ENCODE measurements at places on chromosomes 11 and 22.

DNA sequence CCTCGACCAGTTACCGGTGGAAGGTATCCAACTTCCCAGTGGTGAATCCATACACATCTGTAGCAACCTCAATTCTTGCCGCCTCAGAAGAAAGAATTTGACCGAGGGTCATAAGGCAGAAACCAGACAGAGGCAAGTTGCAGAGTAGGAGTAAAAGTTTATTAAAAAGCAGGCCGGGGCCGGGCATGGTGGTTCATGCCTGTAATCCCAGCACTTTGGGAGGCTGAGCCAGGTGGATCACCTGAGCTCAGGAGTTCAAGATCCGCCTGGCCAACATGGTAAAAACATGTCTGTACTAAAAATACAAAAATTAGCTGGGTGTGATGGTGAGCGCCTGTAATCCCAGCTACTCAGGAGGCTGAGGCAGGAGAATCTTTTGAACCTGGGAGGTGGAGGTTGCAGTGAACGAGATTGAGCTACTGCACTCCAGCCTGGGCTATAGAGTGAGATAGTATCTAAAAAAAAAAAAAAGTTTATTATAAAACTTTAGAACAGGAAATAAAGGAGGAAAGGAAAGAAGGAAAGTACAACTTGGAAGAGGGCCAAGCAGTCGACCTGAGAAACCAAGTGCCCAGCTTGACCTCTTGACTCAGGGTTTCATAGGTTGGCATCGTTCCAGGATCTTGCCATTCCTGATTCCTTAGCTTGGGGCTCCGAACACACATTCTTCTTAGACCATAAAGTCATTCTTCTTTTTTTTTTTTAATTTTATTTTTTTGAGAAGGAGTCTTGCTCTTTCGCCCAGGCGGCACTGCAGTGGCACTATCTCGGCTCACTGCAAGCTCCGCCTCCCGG lies 27.8 kb downstream of the RGL4 start:
- no peak for DNase-seq

- no peak for DNase-seq
Observed at GRCh38 chr11:109388982-109389381, 33.0 kb upstream of the C11orf87 start.

- DNase-seq, result no peak
Observed at GRCh38 chr22:31272522-31273446, 19.5 kb downstream of the PIK3IP1 start.

DNA sequence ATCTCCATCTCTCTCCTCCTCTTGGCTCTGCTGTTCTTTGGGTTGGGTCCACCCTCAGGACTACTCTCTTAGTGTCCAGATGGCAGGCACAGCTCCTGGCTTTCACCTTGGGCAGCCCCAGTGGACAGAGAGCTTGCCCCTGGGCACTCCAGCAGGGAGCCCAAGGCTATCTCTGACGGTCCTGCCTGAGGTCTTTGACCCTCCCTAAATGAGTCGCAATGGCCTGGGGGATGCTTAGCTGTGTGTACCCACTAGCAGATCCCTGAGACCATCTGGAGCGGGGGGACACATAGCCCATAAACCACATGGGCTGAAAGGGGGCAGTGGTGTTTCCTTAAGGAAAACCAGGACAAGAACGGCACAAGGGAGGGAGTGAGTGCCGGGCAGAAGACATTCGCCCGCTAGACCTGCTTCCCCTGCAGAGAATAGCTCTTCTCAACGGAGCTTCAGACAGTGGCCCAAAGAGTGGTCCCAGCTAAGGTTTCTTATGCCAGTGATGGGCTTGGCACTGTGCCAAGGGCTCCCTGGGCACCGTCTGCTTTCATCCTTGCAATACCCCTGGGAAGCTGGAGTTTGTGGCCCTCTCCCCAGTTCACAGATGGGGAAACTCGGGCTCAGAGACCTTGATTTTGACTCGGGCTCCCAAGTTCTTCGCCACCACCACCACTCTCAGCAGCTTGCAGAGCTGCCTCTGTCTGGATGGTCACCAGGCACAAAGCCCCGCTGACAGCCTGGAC lies 53.9 kb upstream of the ANO1 start:
- no peak for DNase-seq

DNA sequence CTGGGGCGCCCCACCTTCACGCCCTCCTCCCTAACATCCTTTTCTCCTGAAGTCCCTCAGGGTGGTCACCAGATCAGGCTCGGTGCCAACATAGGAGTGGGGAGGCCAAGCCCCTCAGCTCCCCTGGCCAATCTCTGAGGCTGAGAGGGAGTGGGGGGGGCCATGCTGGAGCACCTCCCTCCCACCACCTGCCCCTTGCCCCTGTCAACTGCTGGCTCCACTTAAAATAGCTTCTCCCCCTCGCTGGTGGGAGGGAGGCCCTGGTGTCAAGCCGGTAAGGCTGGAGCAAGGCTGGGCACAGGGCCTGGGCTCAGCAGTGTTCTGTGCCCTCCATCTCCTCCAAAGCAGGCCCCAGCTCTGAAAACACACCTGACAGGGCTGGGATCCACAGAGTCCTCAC lies 4.9 kb downstream of the PLXNB2 start:
- no peak for DNase-seq

GRCh38 chr11:2548596-2548995 lies 103.8 kb downstream of the KCNQ1 start:
- no peak for DNase-seq

- no peak for DNase-seq
Observed at GRCh38 chr22:40237788-40238424, 60.2 kb downstream of the TNRC6B start.

DNA sequence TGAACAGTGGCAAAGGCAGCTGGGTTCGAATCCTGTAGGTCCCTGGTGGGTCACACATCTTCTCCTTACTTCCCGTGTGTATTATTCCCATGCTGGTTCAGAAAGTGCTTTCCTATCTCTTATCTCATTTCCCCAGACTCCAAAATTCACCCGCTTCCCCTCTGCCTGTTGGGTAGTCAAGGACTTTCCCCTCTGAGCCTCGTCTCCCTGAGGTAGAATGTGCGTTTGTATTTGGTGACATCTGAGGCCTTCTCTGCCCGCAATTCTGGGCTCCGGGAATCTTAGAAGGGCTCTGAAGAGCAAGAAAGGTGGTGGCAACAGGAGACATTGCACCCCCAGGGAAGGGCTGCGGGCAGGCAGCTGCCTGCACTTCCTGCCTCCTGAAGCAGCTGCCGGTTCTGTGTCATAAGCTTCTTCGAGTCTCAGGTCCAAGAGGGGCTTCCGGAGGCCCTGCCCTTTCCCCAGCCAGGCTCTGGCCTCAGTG lies 5.9 kb downstream of the LRRC32 start:
- no peak for DNase-seq

DNA sequence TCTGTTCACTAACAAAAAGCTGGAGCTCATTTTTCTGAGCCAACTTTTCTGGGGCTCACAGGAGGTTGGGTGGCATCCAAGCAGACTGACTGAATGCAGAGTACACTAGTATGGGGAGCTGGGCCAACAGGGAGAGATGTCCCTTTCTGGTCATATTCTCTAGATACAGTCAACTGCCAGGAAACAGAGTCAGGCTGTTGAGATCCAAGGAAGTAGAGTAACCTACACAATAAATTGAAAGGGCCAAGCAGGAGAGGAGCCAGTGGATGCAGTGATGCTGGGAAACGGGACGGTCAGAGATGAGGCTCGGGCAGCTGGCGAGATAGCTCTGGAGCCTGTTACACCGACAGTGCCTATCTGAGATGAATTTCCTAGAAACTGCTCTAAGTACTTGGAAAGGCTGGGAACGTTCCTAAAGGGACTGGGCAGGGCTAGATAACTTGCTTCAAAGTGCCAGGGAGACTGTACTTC lies 71.1 kb downstream of the LARGE2 start:
- DNase-seq, result no peak

DNA sequence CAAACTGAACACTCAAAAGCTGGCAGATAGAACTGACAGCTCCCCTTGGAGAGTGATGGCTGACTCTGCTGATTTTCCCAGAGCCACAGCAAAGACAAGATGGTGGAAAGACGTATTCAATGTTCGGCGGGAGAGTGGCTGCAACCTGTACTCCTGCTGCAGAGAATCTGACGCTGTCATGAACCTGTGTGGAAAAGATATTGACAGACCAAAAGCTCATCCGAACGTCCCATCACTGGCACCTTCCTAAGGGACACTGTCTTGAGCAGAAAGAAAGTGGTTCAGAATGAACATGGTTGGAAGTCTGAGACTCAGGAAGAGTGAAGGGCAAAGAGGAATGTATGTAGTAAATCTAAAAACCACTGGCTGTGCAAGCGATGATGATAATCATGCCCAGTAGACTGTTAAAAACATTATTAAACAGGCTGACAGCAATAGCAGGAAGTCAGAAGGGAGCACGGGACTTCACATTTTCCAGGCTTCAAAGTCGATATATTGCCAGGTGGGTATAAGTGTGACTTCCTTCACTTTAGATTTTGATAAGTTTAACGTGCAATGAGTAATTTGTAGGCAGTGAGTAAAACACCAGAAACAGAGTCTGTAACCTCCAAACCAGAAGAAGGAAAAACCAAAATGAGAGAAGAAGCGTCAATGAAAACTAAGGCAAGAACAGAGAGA lies 6.2 kb upstream of the IL17REL start:
- DNase-seq, result no peak

DNA sequence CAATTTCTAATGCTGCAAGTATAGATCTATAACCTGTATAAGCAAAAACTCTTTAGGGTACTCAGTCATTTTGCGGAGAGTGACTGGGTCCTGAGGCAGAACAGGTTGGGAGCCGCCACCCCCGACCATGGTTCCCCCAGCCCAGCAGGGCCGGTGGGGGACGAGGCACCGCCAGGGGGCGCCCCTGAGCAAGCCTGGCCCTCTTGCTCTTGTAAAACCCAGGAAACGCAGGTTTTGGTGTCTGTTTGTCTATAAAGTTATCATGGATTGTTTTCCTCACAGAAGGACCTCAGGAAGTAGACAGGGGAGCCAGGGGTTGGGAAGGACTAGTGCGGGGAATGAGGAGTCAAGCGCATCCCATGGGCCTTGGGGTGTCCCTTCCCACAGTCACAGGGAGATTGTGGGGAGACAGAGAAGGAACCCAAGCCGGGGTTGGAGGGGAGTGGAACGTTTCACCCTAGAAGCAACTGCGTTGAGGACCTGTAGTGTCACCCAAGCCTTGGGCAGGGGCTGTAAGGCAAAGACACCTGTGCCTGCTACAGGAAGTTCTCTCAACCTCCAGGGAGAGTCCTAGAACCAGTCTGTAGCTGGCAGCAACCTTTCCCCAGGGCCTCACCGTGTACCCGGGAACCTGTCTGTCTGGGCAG lies 26.4 kb downstream of the KCTD17 start:
- peak; percentile 76 for DNase-seq

GRCh38 chr22:23862103-23862502 lies 4.4 kb downstream of the SLC2A11 start:
- DNase-seq, result no peak

GRCh38 chr11:128621601-128622501 lies 34.5 kb upstream of the ETS1 start:
- no peak for DNase-seq

DNA sequence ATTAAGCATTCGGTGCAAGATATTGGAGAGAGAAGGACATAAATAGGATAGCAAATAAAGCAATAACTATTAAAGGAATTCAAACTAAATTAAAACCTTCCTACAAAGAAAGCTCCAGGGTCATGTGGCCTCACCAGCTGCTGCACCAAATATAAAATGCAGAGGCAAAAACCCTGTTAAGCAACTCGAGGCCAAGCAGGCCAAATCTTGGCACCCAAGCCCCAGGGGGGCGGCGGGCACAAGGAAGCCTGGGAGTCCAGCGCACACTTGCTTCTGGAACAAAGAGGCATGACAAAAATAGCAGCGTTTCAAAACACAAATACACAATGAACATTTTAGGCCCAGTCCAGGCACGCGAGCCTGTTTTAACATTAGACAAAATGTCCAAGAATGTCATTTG lies 20.8 kb downstream of the KRTAP5-6 start:
- no peak for DNase-seq

- DNase-seq, result no peak
Observed at GRCh38 chr11:126048197-126048596, 14.5 kb downstream of the CDON start.

DNA sequence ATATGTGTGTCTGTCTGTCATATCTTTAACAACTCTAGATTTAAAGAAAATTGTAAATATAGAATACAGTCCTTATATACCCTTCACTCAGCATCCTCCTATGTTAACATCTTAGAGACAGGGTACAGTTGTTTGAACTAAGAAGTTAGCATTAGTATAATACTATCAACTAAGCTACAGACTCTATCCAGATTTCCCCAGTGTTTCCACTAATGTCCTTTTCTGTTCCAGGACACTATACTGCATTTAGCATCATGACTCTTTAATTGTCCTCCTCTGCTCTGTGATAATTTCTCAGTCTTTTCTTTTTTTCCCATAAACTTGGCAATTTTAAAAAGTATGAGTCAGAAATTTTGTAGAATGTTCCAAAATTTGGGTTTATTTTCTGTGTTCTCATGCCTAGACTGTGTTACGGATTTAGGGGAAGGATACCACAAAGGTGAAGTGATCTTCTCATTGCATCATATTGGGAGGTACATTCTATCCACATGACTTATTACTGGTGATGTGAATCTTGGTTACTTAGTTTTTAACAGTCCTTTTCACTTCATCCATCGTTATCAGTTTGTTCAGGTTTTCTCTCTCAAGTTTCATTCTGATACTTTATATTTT lies 168.4 kb downstream of the SBF2 start:
- no peak for DNase-seq

GRCh38 chr22:49489821-49490220 lies 337.9 kb downstream of the BRD1 start:
- DNase-seq, result no peak

DNA sequence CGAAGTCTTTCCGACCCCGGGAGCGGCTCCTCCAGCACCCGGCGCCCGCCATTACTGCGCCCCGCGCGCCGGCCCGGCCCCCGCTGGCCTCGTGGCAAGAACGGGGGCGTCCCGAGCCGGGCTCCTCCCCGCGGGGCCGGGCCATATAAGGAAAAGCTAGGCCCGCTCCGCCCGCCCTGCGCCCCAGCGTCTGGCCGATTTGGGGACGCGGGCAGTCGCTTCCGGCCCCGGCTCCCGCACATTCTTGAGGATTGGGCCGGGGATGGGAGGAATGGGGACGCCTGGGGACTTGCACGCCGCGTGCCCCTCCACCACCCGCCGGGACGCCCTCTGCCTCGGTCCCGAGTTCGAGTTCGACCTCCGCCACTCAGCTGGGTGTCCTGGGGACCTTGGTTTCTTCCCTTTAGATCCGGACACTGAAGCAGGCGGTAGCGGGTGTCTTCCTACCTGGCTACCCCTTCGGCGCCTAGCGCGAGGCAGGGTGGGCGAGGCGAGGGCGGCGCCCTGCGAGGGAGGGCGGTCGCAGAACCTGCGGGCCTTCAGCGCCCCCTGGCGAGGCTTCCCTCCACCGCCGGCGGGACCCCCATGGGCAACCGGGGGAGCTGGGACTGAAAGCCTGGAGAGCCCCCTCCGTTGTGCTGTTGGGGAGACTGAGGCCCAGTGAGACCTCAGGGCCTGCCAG lies 3.8 kb downstream of the SMTN start:
- peak; percentile 62 for DNase-seq

DNA sequence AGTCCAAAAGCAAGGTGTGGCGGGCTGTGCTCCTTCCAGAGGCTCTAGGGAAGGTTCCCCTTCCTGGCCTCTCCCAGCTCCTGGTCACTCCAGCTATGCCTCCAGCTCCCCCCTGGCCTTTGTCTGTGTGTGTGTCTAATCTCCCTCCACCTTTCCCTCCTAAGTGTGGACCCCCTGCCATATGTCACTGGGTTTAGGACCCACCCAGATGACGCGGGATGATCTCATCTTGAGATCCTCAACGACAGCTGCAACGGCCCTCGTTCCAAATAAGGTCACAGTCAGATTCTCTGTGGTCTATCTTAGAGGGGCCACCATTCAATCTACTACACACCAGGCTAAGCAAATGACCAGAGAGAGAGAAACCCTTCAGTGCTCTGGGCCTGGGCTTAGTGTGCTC lies 107.9 kb downstream of the ARHGAP8 start:
- DNase-seq, result no peak

Measured in stimulated activated CD8-positive, alpha-beta memory T cell treated with anti-CD3 and anti-CD28 coated beads, Interleukin-4, amount 100 ng/mL, for 1 hour (primary cell).